ENCODE measurements at places on chromosomes 12 and 14. TPM values are rescaled to one million over a fixed set of nuclear protein-coding genes. Genes with fewer than 3 reads are reported as not detected.
A peak's percentile ranks its signal among the peaks of the same experiment; 100 is the strongest.

DNA sequence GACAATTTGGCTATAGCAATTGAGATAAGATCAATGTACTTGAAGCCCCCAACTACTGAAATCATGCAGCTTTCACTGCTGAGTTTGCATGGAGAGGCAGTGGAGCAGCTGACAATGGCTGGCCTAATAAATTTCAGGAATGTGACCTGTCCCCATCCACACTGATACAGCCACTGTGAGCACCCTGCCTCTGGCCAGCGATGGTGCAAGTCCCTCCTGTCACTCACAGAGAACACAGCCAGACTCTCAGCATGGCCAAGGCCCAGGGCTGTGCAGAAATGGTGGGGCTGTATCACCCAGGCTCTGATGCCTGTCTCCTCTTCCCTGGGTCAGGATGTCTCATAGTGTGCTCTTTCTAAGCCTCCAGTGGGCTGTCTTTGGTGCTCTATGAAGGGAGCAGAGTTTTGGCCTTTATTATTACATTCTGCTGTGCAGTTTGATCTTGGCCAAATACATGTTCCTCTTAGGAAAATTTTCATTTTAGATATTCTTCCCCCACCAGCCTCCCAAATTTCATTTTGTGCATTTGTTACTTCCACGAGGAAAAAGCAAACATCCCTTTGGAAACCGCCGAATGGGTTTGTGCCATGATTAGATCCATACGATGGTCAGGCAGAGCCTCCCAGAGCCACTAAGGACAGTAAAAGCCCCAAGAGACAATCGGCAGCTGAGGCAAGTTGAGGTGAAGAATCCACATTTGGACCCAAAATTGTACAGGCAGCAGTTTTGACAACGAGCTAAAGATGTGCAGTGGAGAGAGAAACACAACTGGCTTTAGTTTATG is 85.1 kb upstream of the WSCD2 start:
- no peak for DNase-seq

- DNase-seq = no peak
These were observed 29.3 kb downstream of the BAZ1A start for GRCh38 chr14:34845869-34846268.

DNA sequence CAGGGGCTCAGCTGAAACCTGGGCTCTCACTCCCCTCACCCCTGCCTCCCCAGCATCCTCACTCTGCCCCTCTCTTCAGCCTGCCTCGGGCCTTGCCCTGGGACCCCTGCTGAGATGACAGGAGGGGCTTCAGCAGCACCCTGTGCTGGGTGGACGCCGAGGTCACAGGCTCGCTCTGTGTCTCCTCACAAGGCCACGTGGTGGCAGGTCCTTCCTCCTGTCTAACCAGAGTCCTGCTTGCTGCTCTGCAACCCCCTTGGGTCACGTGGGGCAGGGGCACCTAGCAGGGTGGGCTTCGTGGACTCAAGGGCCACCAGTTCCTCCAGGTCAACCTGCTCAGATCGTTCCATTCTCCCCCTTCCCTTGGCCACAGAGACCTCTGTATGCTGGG is 90.4 kb downstream of the TMEM121 start:
- no peak for DNase-seq

- peak; percentile 91 for DNase-seq
These were observed 3.1 kb downstream of the CCND2 start for GRCh38 chr12:4276524-4277204.

- DNase-seq = no peak
These were observed 345.0 kb downstream of the CCDC91 start for GRCh38 chr12:28535216-28535615.

DNA sequence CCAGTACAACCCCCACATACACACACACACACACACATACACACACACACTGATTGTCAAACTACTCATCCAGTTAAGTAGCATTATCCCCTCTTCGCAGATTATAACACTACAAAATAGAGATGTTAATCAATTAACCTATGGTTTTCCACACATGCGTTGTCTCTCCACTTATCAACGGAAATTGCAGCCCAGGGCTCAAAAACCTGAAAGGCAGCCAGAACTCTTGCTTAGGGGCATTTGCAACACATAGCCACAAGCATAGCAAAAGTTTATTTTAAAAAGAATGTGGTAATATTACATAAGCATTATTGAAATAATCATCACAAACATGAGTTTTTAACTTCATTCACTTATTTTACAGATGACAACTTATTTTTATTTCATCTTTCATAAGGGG is 265.8 kb downstream of the SLC16A7 start:
- no peak for DNase-seq

DNA sequence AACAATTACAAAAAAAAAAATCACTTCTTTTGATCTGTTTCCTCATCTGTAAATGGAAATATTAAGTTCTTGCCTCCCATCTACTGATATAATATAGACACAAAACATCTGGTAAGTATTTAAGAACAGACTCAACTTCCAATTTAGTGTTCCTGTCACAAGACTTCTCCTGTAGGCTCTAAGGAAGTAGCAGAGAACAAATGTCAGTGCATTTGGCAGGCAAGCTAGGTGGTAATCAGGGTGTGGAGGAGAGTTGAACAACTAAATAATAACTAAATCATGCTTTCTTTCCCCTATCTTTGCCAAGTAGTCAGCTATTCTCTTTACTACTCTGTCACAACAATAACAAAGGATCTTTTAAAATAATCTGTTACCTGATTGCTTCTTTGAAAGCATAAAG is 22.1 kb downstream of the BAZ1A start:
- no peak for DNase-seq

PRIMA1 gene
- 73.3 TPM for total RNA-seq

SOAT2 gene
- total RNA-seq = 1.2 TPM

CDKL1 gene
- total RNA-seq = 15.8 TPM
